Fibroblast of skin of right biceps (primary cell): ENCODE measurements at places on chromosomes 5 and 9.
A peak's percentile ranks its signal among the peaks of the same experiment; 100 is the strongest.

GRCh38 chr5:66864240-66864884 is 268.2 kb downstream of the MAST4 start:
- DNase-seq = peak; percentile 77

DNA sequence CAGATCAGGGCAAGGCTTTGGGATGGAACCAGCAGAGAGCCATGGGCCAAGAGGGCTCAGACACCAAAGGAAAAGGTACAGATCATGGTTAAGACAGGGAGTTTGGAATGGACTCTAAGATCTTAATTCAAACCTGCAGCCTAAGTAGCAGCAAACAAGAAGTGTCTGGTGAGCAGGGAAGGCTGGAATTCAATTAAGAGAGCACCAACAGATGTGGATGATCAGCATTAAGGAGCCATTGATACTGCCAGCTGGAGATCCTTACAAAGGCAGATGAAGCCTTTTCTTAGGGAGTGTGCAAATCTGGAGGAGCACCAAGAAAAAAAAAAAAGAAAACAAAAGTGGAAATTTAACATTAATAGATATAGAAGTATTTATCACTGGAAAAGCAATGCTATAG is 516.8 kb downstream of the RASEF start:
- DNase-seq = no peak

GRCh38 chr9:2013743-2014475 is 1.2 kb upstream of the SMARCA2 start:
- peak; percentile 72 for DNase-seq

DNA sequence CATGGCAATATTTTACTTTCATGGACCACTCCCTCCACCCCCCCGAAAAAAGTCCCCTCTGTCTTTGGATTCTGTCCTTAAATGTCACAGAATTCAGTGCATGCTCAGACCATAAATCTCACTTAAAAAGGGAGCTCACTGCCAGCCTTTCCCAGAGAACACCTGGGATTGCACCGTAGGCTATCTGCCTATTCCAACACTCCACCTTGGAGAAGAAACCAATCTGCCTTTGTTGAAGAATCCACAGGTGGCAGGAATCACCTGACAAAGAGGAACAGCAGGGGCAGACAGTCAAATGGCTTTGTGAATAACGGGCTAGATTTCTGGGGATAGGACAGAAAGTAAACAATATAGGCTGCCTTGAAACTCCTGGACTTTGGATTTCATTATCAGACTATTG is 306.7 kb upstream of the BRINP1 start:
- no peak for DNase-seq
